ENCODE measurements at places on chromosomes 7 and 10. TPM values are rescaled to one million over a fixed set of nuclear protein-coding genes. Genes with fewer than 3 reads are reported as not detected.

The FKBP14 gene
- total RNA-seq, result 17.1 TPM

The NODAL gene
- total RNA-seq, result not detected

DNA sequence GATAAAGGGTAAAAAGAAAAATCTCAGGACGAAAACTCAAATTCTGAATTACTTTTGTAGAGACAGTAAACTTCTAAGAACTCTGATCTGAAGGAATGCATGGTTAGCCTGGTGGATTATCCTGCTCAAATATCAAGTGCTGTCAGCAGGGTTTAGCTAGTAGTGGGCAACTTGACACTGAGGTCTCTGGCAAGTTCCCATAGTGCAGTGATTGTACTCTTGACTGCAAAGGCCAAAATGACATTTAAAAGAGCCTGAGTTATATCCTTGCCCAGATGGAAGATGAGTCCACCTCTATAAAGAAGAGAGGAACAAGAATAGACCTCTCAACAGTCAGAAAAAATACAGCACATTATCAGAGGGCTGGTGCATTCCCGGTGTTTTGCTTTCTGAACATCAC is 304.5 kb upstream of the IMMP2L start:
- no peak overlapping the region for H3K27ac ChIP-seq
- H3K36me3 ChIP-seq, result peaks cover 3% of the 10 kb centered on the region
- H3K4me3 ChIP-seq, result no peak overlapping the region
- DNase-seq, result no peak
- no peaks in the 10 kb centered on the region for H3K4me1 ChIP-seq
- H3K27me3 ChIP-seq, result no peaks in the 10 kb centered on the region

DNA sequence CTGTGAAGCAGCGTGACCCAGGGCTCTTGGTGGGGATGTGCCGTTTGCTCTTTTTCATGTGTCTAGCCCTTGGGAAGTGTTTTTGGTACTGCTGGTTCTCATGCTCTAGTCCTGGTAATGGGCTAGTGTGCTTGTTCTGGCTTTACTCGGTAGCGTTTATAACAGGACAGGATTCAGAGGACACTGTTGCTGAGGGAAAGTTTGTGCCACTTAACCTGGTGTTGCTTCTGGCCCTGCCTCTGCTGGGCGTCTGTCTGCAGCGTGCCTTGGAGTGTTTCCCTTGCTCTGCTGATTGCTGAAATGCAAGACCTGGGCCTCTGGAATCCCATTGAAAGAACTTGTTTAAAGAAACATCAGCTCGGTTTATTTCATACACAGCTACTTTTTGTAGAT is 35.0 kb downstream of the INPP5A start:
- H3K27me3 ChIP-seq, result no peaks in the 10 kb centered on the region
- DNase-seq, result peak; percentile 42
- H3K4me3 ChIP-seq, result no peak overlapping the region
- H3K27ac ChIP-seq, result no peak overlapping the region
- peaks cover 4% of the 10 kb centered on the region for H3K4me1 ChIP-seq

GRCh38 chr7:151322906-151323305 is 18.7 kb upstream of the NUB1 start:
- no peak overlapping the region for H3K27ac ChIP-seq
- no peaks in the 10 kb centered on the region for H3K36me3 ChIP-seq
- H3K4me1 ChIP-seq, result no peaks in the 10 kb centered on the region
- no peak for DNase-seq
- H3K4me3 ChIP-seq, result no peak overlapping the region

DNA sequence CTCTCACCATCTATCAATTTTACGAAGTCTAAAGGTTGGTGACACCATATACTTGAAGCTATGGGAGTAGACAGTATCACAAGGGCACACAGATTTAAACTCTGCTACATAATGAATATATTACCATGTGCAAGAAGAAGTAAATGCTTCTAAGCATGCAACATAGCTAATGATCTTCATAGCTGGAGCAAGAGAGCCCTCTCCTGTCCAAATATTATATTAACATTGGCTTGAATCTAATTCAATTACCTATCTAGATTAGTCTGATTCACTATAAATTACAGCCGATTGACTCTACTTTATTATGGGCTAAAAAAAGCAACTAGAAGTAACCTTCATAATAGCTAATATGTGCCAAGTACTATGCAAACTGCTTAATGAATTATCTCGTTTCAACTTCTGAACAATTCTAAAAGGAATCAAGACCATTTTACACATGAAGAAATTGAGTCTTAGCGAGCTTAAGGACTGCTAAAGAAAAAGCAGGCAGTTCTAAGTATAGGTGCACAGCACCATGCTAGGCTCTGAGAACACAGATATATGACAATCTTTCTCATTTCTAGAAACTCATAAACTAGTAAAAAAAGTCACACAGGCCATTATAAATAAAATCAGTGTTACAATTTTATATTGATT is 21.9 kb downstream of the FRA10AC1 start:
- no peaks in the 10 kb centered on the region for H3K27me3 ChIP-seq
- H3K4me3 ChIP-seq, result no peak overlapping the region
- H3K36me3 ChIP-seq, result peaks cover 21% of the 10 kb centered on the region
- no peaks in the 10 kb centered on the region for H3K4me1 ChIP-seq
- DNase-seq, result no peak
